Foreskin keratinocyte (primary cell): ENCODE measurements at places on chromosomes 16 and 17. TPM values are rescaled to one million over a fixed set of nuclear protein-coding genes. Genes with fewer than 3 reads are reported as not detected.

DNA sequence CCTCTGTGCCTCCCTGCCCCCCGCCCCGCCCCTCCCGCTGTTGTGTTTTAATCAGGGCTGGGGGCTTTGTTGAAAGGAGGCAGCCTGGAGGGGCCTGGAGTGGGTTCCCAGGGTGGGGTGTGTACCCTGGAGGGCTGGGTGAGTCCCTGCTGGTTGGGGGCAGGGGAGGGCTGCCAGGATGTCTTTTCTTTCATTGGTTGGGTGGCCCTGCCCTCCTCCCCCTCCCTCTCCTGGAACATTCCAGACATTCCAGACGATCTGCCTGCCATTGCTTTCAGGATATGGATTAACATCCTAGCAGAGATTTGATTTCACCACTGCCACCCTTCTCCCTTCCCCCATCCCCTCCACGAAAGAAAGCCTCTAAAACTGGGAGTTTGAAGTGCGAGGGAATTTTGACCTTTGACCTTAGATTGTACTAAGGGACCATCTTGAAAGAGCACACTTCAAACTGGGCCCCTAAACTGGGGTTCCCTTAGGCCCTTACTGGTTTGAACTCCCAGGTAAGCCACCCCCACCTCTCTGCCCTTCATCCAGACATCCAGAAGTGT is 25.3 kb downstream of the IGF2BP1 start:
- DNase-seq, result no peak

DNA sequence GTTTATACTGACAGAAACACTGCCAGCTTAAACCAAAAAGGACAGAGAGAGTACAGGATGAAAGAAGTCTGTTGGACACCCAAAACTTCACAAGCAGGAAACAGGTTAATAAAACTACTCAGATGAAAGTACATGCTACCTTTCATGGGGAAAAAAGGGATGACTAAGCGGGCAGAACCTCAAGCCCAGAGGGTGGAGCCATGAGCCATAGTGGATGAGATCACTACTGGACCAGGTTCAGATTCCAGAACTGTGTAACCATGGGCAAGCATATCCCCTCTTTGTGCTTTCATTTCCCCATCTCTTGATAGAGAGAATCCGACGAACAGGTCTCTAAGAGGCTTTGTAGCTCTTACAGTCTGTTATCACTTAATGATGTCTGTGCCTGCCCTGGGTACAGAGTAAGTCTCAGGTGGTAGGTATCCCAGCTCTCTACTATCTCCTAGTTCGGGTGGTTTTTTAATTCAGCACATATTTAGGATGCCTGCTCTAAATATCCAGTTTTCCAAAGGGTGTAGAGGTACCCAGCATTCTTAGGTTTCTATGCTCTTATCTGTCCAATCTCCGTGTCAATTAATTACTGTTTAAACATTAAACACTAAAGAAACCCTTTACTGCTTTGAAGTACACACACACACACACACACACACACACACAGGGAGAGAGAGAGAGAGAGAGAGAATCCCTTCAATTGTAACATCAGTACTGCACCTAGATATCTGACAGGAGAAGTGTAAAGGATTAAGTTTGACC is 206.7 kb downstream of the ZNF423 start:
- DNase-seq, result peak; percentile 11

The KIF19 gene
- 0.02 and 0.03 TPM in 2 replicates for polyA plus RNA-seq

DNA sequence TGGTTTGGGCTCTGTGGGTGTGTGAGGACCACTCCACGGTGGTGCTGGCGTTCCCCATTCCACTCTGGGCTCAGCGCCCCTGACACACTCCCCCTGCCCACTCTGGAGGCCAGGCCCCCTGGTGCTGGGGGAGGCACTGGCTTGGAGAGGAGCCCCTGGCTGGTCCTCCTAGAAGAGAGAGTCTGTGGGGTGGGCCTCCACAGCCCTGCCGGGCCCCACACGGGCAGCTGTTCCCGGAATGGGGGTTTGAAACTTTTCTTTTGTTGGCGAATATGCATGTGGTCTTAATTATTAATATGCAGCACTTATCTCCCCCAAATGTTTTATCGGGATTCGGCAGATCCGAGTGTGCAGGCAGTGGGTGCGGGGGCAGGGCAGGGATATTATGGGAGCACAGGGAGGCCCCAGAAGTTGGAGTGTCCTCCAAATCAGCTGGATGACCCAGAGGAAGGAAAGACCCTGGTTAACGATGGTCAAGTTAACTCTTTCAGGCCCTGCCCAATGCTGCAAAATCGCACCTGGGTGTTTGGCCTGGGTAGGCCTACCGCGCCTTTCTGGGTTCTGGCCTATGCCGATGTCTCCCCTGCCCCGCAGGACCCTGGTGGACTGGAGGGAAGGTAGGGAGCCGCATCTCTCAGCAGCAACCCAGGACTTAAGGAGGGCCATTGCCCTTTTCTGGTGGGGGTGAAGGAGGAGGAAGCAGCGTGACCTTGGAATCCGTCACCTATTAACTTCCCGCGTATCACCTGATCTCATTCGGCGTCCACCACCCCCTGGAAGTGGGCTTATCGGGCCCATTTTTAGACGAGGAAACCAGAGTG is 36.0 kb downstream of the TMEM235 start:
- DNase-seq, result no peak

The OTOA gene
- polyA plus RNA-seq, result 0.04 and 0.07 TPM in 2 replicates

The CRK gene
- 28.6 and 34.9 TPM in 2 replicates for polyA plus RNA-seq

DNA sequence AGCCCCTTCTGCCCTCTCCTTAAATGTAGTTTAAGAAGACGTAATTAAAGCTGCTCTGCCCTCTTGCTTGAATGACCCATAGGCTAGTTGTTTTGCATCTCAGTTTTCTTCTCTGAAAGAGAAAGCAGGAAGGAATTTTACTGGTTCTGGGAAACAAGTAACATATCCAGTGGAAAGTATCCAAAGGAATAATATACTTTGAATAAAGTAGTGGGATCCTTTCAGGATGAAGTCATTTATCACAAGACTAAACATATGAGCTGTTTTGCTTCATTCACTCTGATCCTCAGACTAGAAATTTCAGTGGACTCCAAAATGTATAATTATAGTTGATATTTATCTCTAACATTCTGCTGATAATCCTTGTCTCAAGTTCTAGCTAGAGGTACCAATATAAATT is 1297.6 kb upstream of the GOT2 start:
- no peak for DNase-seq

The GNG13 gene
- polyA plus RNA-seq, result not detected in 2 replicates

The HBA1 gene
- 0.41 TPM in 1 of 2 replicates, not detected in the other for polyA plus RNA-seq

The C16orf86 gene
- 1.7 and 2.0 TPM in 2 replicates for polyA plus RNA-seq

The SLC5A11 gene
- not detected in 2 replicates for polyA plus RNA-seq

DNA sequence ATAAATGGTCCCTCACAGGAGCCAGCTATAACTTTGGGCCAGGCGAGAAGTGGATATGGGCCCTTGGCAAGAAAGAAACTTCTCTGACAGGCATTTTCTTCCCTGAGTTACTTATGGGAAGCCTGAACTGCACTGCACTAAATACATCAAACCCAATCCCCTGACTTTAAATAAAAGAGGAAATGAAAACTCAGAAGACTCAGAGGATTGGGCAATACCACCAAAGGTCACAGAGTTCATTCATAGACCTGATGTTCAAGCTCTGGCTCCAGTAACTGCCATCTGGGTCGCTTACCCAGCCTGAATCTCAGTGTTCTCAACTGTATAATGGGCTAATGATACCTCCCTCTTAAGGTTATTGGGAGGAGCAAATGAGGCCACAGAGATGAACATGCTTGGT is 815 bp downstream of the KRT35 start:
- no peak for DNase-seq

GRCh38 chr17:56593086-56593645 is 333 bp upstream of the NOG start:
- DNase-seq, result no peak

The KRTAP4-5 gene
- polyA plus RNA-seq, result not detected in 2 replicates

DNA sequence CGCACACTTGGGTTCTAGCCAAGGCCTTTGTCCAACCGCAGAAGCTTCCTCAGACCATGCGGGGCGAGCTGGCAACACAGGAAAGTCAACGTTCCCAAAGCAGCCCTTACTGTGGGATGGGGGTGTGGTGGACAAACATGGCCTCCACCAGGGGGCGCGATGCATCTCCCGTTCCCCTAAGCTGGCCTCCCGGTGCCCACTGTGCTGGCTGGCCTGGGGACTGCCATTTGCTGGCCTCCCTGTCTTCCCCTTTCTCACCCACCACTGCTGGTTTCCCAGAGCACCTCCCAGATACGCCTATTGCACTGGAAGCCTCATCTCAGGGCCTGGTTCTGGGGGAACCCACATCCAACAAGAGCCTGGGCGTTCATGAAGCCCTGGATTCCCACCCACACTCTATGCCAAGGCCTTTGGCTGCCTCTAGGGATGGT is 145.3 kb downstream of the IRF8 start:
- no peak for DNase-seq

GRCh38 chr16:49757559-49758069 is 98.3 kb downstream of the ZNF423 start:
- no peak for DNase-seq

GRCh38 chr17:14332331-14332730 is 31.4 kb downstream of the HS3ST3B1 start:
- DNase-seq, result no peak

The C17orf67 gene
- 0.79 and 0.91 TPM in 2 replicates for polyA plus RNA-seq

GRCh38 chr16:1917665-1918350 is 407 bp downstream of the HS3ST6 start:
- no peak for DNase-seq

DNA sequence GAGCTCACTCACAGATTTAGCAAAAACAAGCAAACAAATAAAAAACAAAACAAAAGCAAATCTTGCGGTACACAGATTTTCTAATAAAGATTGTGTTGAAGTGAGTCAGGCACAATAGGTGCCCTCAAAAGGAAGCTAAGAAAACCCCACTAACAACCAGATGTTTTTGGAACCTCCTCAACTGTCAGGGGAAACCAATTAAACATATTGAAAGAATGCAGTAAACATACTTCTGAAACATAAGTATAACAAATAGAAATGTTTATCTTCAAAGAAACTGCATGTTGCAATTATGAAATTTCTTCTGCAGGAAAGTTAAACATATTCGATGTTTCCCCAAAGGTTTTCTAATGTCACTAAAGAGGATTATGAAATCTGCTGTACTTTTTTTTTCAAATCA is 110.5 kb upstream of the CORO6 start:
- no peak for DNase-seq

DNA sequence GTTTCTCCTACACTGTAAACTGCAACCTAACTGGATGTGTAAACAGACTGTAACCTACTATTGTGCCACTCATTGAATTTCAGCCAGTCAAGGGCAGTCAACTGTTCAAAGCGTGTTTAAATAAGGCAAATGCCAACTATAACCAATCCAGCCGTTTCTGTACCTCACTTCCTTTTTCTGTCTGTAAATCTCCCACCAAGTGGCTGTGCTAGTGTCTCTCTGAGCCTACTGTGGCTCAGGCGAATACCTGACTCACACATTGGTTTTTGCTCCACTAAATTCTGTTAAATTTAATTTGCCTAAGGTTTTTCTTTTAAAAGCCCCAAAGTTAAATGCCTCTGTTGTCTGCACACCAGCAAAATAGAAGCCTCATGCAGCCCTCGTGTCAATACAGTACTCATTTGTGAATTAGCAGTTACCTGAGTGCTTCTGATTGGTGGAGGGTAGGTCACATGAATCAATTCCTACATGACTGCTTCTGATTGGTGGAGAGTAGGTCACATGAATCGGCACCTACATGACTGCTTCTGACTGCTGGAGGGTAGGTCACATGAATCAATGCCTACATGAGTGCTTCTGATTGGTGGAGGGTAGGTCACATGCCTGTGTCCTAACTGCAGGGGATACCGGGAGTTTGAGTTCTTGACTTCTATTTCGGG is 31.1 kb upstream of the CCR7 start:
- DNase-seq, result no peak

DNA sequence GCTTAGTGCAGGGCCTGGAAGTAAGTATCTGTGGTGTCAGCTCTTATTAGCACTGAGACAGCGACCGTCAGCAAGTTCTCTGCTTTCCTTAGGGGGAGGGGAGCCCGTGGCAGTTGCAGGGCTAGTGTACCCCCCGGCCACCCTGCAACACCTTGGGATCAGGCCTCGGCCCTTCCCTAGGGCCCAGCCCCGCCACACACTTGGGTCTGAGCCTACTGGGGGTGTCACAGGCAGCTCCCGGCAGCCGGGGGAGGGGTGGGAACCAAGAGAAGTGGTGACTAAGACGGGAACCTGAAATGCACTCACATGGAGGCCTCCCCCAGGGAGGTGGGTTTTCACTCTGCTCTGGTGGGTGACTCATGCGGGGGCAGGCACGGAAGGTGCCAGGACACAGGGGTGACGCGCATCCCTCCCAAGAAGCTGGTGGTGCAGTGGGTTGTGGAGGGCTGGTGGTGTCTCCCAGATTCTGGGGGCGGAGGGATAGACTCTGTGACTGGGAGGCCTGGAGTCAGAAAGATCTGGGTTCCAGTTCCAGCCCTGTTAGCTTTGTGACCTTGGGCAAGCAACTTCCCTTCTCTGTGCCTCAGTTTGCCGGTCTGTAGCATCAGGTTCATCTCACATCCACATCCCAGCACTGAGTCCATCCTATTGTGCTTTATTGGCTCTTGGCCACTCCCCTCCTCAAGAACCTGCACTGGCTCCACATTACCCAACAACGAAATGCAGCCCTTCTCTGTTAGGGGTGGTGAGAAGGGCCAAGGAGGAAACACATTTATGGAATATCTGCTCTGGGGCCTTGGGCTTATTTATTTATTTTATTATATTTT is 44.5 kb downstream of the LAT start:
- peak; percentile 70 for DNase-seq

- DNase-seq, result no peak
Observed at GRCh38 chr16:85151603-85152413, 39.5 kb upstream of the CIBAR2 start.

The CYBA gene
- polyA plus RNA-seq, result 26.0 and 37.7 TPM in 2 replicates

GRCh38 chr16:28213396-28213795 is 1.6 kb upstream of the XPO6 start:
- no peak for DNase-seq

- DNase-seq, result no peak
Observed at GRCh38 chr16:12459391-12460063, 344.2 kb downstream of the CPPED1 start.

The CORO1A gene
- polyA plus RNA-seq, result 18.7 and 30.3 TPM in 2 replicates

The GUCY2D gene
- 0.26 and 0.44 TPM in 2 replicates for polyA plus RNA-seq

DNA sequence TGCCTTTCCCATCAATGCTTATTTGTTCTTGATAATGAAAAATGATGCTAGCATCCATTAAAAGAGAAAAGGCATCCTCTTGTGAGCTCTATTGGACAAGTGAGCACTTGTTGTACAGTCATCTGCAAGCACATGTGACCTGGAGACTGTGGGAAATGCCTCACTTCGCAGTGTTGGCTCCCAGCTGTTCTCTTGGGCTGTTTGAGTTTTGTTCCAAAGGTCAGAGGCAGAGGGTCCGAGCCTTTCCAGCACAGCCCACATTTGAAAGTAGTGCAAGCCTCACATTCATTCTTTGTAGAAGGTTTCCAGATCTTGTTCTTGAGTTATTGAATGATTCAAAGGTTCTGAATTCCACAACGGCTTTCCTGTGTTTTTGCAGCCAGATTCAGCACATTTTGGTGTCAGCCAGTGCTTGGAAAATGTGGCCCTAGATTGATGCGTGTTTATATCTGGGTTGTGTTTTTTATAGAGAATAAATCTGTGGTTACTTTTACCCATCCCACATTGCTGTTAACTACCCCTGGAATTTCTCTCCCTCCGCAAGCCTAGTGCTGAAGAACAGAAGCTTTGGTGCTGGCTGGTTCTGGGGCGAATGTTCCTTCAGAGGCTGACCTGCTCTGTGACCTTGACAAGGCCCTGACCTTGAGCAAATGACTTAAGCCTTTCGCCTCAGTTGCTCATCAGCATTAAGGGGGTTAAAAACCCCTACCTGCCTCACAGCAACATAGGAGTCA is 49.8 kb downstream of the CDH1 start:
- DNase-seq, result peak; percentile 76
